ENCODE measurements at places on chromosomes 12 and 14.

DNA sequence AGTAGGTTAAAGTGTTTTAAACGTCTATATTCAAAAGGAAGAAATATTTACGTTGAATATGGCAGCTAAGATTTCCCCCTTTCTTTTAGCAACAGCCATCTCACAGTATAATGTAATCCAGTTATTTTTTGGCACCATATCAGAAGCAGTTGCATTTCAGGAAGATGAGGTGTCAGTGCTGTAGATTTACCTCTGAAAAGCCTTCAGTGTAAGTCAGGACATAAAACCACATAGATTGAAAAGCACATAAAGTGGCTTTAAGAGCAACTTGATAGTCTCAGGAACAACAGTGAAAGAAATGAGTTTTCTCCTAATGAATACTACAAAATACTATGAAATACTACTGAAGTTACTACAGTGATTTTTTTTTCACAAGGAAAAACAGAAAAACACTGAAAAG lies 6.9 kb downstream of the MLH3 start:
- no peak for DNase-seq

DNA sequence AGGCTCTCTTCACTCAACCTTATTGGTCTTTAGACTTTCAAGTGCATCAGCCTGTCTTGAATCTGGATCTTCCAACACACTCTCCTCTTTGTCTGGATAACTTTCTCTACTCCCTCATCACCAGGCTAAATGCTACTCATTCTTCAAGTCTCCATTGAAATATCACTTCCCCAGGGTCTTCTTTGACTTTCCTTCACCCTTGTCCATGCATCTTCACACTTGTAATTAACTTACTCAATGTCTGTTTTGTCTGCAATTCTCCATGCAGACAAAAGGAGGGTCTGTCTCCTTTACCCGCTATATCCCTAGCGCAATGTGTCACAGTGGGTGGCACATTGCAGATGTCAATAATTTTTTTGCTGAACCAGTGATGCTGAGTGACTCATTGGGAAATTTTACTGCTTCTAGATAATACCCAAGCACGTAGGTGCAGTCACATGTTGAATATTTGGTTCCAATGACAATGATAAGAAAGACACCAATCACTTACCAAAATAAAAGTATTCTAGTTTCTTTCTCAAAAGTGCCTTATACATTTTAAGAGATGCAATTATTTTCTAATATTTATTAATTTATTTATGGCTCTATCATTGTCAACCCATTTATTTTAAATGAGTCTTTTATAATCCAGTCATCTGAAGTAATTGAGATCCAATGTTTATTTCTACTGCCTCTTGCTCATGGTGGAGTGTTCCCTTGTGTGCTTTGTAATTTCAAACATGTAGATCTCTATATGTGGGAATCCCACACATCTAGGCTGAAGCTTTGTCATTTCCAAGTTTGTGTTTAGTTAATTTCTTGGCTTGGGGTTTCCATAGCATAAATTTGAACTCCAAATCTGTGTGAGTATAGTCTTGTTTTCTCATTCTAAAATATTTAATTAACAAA lies 21.7 kb upstream of the RFC5 start:
- no peak for DNase-seq

DNA sequence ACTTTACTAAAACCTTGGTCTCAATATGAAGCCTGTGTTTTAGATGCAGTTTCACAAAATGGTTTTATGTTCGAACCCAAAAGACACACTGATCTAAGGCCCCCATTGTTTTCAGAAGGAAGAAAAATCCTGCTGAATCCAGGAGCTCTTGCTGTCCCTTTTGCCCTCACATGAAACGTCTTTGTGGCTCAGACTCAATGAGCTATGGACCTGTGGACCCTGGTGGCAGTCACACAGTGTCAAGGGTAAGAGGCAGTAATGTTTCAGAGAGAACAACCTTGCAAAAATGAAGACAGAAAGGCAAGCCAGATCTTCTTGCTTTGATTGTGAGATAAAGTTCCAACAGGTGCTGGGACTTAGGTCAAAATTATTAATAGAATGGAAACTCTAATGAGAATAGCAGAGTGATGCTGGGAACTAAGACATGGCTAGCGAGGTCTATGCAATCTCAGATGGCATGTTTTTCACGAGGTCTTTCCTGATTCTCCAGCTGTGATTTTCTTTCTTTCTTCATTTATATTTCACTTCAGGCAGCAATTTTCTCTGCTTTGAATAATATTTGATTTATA lies 164.9 kb upstream of the SLC38A2 start:
- no peak for DNase-seq

DNA sequence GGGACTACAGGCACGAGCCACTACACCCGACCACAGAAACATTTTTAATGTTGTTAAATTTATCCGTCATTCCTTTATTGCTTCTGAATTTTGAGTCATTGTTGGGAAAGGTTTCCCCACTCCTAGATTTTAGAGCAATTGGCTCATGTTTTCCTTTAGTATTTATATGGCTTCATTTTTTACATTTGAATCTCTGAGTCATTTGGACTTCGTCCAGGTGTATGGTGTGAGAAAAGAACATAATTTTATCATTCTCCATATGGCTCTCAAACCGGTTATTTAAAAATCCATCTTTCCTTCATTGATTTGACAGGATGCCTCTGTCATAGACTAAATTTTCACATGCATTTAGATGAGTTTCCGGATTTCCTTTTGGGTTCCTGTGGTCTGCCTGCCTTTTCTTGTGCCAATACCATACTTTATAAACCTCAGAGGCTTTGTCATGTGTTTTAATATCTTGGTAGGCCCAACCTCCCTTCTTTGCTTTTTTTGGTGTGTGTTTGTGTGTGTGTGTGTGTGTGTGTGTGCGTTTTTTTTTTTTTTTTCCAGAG lies 30.9 kb downstream of the LRTM2 start:
- no peak for DNase-seq

DNA sequence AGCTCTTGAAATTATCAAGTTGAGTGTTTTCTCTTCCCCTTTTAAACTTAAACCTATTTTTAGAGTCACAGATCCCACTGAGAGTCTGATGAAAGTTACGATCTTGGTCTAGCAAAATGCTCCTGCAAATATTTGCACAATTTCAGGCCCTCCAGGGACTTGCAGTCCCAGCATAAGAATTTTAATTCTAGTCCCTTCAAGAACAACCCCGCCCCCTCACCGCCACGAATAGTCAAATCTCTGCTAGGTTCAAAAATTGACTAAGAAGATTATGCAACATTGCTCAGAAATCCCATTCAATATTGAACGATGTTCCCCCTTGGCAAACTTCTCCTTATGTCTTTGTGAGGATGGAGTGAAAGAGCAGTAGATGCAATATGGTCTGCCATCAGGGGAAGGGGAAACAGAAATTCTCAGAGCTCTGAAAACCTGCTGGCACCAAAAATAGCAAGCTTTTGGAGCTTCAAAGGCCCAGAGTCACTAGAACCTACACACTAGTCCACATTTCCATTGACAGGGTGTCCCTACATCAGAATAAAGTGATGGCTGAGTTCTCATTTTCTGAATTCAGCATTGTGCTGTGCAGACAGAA lies 127.5 kb upstream of the CCDC175 start:
- no peak for DNase-seq

DNA sequence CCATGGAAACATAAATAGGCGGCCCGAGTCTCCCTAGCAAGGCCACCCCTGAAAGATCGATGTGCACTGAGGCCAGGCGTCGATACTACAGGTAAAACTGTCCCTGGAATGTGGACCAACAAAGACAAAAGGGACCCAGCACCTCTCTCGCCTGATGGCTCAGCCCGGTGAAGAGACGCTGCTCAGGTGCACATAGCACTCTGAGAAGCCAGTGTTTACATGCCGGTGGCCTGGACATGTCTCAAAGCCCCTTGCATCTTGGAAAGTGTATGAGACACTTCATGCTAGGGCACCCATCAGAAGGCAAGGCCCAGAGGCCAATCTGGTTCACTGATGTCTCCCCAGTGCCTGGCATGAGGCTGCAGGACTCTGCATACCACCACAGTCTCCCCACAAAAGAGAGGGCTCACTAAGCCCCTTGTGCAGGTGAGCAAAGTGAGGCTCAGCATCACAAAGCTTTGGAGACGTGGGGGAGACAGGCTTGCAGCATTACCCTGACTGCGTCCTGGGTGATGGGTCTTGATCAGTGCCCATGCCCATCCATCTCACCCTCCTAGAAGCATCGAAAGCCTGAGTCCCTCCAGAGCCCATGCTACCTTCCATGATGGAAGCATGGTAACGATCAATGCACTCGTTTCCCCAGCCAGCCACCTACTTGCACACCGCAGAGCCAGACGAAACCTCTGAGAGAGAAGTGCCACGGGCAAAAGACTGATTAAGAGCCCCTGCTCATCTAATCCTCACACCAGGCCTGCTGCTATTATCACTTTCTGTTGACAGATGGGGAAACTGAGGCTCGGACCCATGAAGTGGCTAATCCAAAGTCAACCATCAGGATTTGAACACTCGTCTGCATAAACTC lies 16.1 kb downstream of the BCL11B start:
- DNase-seq: no peak

DNA sequence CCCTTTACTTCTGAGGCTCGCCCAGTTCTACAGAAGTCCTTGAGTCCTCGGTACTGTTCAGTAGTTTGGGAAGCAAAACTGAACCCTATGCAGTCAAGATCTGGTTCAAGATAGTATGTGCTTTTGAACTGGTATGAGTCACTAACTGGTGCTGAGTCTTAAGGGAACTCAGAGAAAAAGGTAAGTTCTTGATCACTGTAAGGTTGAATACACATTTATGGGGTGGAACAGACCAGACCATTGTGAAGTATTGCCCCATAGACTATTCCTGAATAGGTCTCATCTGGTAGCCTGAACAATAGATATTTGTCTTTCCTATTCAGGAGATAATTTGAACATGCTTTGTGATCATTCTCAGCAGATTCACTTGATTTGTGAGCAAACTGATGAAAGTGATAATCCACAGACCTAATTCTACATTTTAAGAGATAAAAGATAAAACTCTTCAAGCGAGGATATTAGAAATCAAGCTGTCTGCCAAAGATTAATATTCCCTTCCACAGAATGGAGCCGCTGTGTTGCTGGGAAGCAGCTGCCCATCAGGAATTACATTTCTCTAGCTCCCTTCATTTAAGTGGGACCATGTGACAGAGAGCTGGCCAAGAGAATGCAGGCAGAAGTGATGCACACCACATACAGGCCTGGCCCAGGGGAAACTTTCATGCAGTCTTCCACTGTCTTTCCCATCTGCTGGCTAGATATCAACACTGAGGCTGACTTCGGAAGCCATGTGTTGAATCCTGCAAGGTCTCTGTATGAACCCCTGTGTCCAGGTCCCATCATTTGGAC lies 369.8 kb upstream of the GARIN6 start:
- no peak for DNase-seq

GRCh38 chr14:23763394-23763793 lies 127.2 kb downstream of the DHRS2 start:
- no peak for DNase-seq

DNA sequence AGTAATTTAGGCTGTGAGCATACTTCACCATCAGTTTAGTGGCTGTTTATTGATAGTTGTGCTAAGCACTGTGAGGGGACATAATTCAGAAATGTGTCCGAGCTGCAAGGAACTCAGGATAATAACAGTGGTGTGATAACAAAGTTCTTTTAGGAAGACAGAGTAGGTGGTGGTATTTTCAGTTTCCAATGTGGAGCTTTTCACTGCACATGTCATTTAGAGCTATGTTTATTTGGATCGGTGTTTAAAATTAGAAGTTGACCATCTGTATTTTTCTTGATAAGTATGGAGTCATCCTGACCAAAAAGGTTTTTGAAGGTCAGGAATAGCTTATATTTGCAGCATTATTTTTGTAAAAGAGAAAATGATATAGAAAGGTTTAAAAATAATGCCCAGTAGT lies 443.5 kb downstream of the TMTC2 start:
- no peak for DNase-seq

DNA sequence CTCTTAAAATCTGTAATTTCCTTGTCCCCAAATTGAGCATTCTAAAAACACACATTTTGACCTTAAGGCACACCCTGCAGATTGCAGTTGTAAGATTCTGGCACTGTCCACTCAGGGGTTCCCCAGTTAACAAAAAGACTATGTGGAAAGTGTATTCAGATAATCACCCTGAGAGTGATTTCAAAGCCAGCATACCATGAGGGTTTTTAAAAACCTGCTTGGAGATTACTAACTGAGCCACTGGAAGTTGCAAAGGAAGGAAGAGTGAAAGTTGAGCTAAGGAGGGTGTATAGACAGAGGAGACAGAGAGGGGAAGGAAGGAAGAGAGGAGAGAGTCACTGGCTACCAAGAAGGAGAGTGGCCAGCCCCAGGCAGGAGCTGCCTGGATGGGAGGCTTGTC lies 82.6 kb downstream of the EML1 start:
- no peak for DNase-seq

- no peak for DNase-seq
Observed at GRCh38 chr12:85468356-85469157, 188.5 kb downstream of the ALX1 start.

Data from activated CD8-positive, alpha-beta memory T cell treated with anti-CD3 and anti-CD28 coated beads for 1 hour (primary cell).